PC-9 (cell line): ENCODE measurements at places on chromosomes 12 and 14.
A peak's percentile ranks its signal among the peaks of the same experiment; 100 is the strongest.

- no peak for DNase-seq
These were observed 5.6 kb downstream of the ORMDL2 start for GRCh38 chr12:55823419-55823818.

GRCh38 chr12:38480594-38480993 is 164.0 kb downstream of the ALG10B start:
- DNase-seq: no peak

DNA sequence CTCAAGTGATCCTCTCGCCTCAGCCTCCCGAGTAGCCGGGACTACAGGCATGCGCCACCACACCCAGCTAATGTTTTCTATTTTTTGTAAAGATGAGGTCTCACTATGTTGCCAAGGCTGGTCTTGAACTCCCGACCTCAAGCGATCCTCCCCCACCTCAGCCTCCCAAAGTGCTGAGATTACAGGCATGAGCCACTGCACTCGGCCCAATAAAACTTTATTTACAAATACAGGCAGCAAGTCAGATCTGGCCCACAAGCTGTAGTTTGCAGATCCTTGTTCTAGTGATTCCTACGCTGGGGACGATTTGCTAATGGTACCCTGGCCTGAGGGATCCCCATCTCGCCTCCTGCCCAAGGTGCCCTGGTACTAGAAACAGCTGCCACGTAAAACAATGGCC is 74.6 kb downstream of the CCDC88C start:
- DNase-seq: no peak

DNA sequence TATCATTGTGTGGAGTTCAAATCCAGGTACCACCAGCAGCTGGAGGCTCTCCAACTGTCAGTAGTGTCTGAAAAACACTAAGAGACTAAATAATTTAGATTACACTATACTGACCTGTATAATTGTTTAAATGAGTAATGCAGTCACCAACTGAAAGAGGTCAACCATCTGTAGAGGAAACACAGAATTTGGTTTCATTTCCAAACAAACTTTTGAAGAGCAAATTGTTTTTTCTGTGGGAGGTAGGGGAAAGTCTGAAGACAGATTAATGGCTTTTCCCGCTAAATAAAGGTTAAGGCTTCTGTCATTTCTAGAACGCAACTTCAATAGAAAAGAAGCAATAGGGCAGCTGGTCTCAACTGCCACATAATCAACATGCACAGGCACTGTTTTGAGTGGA is 462.6 kb downstream of the PRKD1 start:
- no peak for DNase-seq

GRCh38 chr12:1926251-1926657 is 7.8 kb upstream of the CACNA2D4 start:
- no peak for DNase-seq

- DNase-seq: no peak
These were observed 77.1 kb upstream of the NUDT4 start for GRCh38 chr12:93300611-93301021.

DNA sequence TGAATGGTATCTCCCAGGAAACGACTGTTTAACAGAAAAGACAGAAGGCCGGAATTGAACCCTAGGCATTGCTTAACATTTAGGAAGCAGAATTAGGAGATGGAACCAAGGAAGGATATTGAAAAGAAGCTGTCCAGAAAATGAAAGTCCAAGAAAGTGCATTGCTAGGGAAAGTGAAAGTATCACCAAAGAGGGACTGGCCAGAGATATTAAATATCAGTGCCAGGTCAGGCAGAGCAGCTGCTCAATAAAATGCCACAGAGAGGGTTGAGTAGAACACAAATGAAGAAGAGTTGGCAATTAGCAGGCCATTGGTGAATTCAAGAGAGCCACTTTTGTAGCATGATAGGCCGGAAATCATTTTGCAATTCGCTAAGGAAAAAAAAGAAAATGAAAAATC is 101.6 kb downstream of the CFAP54 start:
- DNase-seq: no peak

- no peak for DNase-seq
These were observed 33.0 kb downstream of the KLHL28 start for GRCh38 chr14:44928793-44929192.

GRCh38 chr12:32476446-32476845 is 77.1 kb downstream of the FGD4 start:
- no peak for DNase-seq

DNA sequence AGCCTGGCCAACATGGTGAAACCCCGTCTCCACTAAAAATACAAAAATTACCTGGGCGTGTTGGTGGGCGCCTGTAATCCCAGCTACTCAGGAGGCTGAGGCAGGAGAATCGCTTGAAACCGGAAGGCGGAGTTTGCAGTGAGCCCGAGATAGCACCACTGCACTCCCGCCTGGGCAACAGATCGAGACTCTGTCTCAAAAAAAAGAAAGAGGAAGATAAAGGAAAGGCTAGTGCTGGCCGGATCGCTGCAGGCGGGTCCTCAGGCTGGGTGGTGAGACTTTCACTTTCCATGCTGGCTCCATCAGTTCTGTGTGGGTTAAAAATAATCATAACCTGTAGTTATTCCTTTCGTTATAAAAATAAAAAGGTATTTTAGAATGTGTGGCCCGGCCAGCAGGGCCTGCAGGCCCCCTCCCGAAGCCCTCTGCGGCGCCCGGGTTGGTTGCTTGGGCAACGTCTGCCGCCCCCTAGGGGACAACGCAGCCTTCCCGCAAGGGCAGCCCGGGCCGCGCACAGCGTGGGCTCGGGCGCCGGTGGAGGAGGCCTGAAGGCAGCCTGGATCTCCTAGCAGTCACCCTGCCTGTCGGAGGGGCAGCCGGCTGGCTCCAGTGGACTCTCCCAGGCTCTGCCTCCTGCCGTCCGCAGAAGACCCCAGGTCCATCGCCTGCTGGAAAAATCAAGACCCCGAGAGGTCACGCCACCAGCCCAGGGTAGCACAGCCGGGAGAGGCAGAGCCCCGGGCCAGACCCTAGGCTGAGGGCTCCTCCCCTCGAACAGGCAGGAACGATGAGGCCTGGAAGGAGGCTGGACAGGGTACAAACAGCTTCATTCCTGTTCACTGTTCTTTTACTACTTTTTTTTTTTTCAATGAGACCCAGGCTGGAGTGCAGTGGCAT is 5.0 kb upstream of the SLC25A47 start:
- no peak for DNase-seq

- no peak for DNase-seq
These were observed 78.6 kb downstream of the TBK1 start for GRCh38 chr12:64530566-64530965.

DNA sequence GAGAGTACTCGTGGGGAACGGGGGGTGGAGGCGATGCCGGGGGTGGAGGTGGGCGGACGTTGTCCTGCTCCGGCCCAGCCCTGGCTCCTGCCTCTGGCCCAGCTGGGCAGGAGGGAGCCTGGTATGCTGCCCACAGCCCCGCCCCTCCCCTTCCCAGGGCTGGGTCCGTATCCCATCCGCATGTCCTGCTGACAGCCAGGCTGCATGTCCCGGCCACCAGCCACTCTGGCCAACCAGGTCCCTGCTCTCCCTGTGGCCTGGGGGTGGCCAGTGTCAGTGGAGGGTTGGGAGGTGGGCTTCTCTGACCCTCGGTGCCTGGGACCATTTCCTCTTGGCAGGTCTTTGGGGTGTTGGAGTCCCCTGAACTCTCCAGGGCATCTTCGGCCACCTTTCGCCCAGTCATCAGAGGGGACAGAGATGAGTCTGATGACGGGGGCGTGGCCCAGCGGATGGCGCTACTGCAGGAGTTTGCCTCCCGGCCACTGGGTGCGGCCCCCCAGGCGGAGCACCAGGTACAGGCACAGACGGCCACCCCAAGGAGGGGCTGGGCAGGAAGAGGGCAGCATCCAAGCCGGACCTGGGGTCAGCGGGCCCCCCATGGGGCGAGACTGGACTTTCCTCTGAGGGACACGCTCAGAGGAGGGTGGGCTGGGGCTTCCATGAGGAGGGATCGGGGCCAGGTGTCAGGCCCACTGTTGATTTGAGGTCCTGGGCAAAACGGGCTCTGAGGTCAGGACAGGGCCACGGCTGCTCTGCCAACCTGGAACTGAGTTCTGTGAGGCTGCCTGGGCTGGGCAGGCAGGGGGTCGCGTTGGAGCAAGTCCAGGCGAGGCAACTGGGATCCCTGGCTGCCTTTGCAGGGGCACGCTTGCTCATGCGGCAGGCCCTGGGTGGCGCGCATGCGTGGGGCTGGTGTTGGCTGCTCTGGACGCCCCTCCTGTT is 20.2 kb downstream of the CEP170B start:
- no peak for DNase-seq

- no peak for DNase-seq
These were observed 42.5 kb upstream of the MYBPC1 start for GRCh38 chr12:101552277-101552676.

DNA sequence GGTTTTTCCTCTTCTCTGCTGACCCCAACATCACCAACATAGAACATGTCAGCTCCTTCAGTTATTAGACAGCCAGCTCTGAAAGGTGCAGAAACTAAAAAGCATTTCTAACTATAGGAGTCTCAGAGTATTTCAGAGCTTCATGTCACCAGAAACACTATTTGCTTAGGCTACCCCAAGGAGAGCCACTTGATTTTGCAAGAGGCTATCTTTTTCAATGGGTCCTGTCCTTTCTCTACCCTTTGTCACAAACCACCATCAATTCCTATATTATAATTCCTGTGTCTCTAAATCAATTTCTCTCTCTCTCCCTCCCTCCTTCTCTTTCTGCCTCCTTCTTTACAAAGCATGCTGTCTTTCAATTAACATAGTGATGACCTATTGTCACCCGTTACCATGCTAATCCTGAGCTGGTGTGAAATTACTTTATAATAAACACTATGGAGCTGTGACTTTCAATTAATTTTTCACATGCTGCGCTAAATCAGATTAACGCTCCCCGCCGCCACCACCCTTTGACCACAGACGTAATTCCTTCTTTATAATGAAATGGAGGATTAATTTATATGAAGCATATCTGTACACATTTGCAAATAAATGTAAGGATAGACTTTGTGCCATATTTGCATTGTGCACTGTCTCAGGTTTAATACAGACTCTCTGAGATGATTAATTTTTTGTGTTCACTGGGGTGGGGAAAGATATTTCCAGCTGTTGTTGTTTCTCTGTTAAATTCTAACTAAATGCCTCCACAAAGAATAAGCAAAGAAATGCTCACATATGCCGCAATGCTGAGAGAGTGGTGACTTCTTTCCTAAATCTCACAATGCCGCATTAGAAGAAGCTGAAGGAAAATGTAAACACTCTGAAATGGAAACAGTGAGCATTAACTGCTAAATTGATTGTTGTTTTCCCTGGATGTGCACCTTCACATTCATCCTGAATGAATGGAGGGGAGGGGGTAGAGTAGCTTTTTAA is 418.6 kb downstream of the PDZRN4 start:
- no peak for DNase-seq

- no peak for DNase-seq
These were observed 54.5 kb upstream of the FRS2 start for GRCh38 chr12:69415471-69416275.

DNA sequence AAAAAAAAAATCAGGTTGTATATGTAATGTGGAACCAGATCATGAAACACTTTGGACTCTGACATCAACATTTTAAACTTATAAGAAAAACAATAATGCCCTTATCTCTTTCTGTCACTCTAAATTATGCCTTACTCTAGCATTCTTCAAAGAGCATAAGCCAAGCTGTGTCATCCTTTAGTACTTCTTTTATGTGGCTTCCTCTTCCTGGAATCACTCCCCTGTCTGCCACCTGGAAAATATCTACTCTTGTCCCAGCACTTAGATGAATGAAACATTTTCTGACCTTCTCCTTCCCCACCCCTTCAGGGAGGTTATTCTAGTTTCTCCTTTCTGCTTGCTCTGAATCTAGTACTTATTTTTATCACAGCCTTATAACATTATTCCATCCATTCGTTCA is 101.2 kb downstream of the CNTN1 start:
- DNase-seq: no peak

DNA sequence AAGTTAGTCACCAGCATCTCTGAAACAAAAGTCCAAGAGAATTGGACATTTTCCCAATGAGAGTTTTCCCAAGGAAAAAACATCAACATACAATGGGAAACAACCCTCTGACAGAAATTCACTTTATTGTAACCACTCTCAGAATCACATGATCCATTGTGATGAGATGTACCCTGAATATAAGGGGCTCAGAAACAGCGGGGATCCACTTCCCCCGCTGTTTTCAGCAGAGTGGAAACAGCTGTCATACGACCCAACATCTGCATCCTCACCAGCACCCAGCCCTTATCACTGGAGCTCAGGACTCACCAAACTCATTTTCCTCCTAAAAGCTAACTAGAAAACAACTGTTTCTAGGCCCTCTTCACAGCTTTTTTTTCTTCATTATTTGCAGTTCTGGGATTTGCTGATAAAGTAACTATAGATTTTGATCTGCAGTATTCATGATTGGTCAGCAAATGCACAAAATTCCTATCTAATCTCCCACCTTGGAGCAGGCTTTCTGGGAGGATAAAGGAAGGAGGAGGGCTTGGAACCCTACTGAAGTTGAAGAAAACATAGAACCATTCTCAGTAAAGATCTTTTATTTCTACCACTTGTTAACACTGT is 31.3 kb downstream of the CORO1C start:
- no peak for DNase-seq

- DNase-seq: no peak
These were observed 23.2 kb downstream of the P2RX4 start for GRCh38 chr12:121232977-121233627.

DNA sequence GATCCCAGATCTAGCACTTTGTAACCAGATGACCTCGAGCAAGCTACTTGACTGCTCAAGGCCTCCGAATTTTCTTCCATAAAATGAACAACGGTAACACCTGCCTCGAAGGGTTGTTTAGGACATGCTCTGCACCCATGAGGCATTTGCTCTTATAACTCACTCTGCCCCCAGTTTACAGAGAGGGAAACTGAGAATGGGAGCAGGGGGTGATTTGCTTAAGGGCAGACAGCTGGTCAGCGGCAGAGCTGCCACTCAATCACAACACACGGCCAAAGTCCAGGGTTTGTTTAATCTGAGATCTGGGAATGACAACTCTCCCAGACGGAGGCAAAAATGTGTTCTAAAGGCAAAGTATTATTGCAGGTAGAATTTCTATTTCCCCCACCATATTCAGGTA is 156.3 kb downstream of the RIMBP2 start:
- no peak for DNase-seq

DNA sequence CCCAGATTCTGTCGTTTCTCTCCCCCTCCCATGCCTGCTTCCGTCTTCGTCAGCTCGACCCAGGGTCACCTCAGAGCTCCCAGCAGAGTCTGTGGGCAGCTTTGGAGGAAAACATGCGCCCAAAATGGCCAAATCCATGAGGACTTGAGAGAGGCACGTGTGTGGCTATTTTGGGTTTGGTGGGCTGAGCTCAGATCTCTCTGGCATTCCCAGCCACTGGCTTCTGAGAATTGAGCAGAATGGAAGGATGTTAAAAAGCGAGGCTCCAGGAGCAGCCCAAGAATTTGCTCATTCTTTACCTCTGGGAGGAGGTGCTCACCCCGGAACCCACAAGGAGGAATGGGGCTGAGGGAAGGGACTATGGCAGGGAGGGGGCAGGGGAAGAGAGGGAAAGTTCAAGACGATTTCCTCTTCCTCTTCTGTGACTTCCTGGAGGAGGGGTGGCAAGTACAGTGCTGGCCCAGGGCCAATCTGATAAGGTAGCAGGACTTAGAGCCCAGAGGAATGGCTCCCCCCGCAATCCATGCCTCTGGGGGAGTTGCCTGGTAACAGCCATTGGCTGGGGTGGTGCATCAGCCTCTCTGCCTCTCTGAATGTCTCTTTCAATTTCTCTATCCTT is 20.1 kb downstream of the TSPAN9 start:
- peak; percentile 52 for DNase-seq

- DNase-seq: no peak
These were observed 37.0 kb upstream of the TMX1 start for GRCh38 chr14:51202914-51203665.
